ENCODE measurements at places on chromosomes 1 and 21.

DNA sequence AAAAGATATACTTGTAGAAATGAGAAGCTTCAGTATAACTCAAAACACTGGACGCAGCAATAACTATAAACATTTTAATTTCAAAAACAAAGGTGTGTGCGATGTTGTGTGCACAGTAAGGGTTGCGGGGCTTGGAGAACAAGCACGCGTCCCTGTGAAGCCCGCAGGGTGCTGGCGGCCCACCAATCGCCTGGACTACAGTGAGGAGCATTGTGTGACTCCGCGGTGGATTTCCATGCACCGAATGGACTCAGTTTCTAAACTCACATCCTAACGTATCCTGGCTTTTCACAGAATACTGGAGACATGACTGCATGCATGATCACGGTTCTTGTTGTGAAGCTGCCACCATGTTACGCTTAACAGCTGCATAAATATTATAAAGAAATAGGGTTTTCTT, 33.0 kb downstream of the NTPCR start:
- no peak for DNase-seq

DNA sequence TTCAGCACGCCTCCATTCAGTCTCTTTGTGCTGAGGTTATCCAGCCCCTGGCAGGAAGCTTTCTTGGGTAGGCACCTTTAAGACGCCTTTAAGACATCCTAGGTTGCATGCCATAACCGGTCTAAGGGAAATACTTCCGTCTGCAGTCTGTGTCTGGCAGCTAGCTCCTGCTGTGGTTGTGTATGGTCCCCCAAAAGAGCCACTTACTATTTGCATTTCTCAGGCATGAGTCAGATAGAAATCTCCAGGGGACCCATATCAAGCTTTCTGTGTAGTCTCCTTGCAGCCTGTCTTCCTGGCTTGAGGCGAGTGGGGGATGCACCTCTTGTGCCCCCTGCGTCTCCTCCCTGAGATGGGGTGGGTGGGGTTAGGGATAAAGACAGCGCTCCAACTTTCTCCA, 10.0 kb upstream of the RYR2 start:
- no peak for DNase-seq

- no peak for DNase-seq
These were observed 71.9 kb downstream of the SCCPDH start for GRCh38 chr1:246795906-246796694.

DNA sequence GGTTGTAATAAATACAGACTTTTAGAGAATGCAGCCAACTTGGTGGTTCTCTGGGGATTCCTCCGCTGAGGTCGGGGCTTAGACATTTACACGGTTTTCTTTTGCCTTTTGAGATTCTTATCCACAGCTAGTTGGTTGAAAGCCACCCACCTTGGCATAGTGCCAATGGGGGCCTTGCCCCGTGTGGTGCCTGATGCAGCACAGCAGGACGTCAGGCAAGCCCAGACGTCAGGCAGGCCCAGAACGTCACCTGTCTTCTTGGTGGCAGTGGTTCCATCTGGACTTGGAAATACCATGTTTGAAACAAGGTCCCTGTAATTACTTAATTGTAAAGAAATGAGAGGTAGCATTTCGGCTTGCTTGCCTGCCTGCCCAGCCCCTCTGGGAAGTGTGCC, 78.5 kb downstream of the GALNT2 start:
- DNase-seq: peak; percentile 26

DNA sequence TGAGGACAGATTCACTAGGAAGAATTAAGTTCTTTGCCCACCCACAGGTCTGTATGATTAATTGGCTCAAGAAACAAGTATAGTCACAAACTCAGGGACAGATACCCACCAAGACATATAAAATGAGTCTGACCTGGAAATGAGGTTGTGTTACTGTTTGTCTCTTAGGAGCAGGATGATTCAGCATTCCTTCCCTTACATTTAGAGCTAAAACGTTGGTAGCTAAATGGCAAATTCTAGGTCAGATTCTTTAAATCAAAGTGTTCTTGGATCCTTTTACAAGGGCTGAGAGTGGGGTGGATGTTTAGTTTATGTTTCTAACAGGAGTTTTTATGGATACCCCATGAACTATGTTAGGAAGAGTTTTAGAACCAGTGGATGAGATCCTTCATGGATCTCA, 4.7 kb downstream of the RIMKLA start:
- no peak for DNase-seq

DNA sequence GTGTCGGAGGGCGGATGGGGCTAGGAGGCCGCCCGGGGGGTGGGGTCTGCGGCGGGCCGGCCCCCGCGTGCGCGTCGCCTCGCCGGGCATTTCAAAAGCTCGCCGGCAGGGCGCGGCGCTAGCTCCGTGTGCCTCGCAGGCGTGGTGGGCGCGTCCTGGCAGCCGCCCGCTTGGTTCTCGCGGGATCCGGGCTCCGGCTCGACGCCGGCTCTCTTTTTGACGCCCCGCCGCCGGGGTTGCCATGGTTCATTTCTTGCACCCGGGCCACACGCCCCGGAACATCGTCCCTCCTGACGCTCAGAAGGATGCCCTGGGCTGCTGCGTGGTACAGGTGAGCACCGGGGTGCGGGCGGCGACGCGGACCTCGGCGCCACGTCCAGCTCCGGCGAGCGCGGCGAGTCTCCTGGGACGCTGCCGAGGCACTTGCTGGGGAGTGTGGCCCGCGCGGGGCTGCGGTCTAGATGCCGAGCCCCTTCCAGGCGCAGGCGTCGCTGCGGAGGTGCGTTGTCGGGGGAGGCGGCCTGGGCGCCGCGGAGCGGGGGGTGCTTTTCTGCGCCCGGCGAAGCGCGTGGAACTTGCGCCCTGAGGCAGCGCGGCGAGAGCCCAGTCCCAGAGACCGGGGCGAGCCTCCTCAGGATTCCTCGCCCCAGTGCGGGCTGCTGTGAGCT, at the start of gene ZYG11A:
Gene ZYG11A (plus strand): TSS at position 118 of the 668 bp plus-strand sequence. CDS start 124 bp downstream, at position 242.
- DNase-seq: peak; percentile 53

All from NCI-H748 treated with DMSO at 0.1 percent for 48 hours (cell line).